ENCODE measurements at places on chromosomes 12 and 14.
A peak's percentile ranks its signal among the peaks of the same experiment; 100 is the strongest.

DNA sequence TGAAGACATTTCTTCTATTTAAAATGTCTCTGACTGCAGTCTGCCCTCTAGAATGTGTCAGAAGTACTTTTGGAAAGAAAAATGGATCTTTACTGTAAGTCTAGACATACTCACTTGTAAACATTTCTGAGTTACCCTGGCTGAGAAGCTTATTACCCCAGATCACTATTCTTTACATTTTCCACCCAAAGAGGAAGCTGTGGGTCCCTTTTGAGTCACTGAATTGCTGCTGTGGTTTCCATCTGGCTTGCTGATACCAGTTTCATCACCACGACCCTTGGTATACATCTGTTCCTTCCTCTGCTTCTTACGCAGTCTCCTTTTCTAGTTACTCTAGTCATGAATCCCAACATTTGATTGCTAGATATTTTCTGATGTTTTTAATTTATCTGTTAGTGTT is 20.2 kb upstream of the CLEC4D start:
- peak; percentile 31 for DNase-seq

DNA sequence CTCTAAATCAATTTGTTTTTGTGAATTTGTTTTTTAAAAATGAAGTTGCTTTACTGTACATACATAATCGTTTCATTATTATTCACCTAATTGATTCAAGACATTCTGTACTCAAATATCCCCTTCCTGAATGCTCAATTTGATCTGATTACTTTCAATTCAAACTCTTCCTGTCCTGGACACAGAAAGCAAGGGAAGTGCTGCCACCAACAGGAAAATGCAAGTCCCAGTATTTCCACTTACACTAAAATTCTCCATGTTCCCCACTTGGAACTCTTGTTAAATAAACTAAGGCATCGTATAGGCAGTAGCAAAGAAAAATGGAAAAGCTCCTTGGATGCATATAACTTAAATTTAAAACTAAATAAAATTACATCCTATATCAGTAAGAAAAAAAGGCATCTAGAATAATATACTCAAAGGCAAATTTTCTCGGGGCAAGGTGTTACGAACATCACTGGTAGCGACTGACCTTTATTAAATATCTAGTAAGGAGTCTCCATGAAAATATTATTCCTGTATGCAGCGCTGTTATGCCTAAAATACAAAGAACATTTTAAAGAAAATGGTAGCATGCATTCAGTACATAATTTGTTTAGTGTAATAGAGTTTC is 72.0 kb upstream of the DBX2 start:
- DNase-seq = peak; percentile 35

- no peak for DNase-seq
These were observed 7.0 kb upstream of the CEBPE start for GRCh38 chr14:23125933-23126524.

DNA sequence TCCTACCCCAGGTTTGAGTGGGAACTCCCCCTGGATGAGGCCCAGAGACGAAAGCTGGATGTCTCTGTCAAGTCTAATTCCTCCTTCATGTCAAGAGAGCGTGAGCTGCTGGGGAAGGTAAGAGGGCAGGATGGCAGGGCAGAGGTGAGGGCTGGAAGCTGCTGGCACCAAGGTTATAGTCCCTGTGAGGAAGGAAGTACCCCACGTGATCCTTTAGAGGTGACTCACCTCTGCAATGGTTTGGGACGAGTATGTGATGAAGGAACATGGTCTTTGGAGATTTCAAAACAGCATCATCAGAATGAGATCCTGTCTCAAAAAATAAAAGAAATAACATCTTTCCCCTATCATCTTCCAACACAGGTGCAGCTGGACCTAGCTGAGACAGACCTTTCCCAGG is 9.2 kb upstream of the MYL6B start:
- no peak for DNase-seq

DNA sequence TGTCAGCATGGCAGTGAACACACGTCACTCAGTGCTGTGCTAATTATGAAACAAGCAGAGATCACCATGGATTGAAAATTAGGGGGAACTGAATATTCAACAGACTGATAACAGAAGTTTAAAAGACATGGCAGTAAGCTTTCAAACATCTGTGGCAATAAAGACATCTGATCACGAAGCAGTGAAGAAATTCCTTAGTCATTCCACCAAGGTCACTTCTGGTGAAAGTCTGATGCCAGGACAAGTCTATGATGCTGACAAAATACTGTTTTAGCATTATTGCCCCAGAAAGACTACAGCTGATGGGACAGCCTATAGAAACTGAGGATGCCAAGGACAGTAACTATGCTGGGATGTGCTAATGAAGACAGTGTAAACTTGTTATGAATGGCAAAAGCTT is 126.9 kb upstream of the RBM19 start:
- DNase-seq = no peak

DNA sequence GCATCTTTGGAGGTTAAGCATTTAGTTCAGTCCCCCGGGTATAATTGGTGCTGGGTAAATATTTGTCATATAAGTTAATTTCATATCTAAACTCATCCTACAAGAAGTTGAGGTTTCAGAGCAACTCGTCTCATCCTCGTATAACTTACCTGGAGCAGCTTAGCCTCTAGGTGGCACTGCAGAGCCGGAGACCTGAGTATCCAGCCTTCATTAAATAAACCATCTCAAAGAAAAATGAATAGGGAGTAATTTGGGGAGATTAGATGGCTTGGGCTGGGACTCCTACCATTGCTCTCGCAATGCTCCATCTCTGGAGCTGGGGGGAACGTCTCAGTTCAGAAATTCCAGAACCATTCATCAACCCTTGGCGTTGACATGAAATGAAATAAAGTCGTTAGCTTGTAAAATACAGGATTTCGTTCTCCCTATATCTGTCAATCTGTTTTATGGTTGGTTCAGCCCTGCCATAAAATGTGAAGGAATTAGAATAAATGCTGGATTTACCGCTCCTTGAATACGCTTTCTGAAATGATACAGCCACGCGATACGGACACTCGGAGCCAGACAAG is 122.9 kb upstream of the TMEM132D start:
- DNase-seq = no peak

- DNase-seq = no peak
These were observed 121.5 kb downstream of the SLC15A5 start for GRCh38 chr12:16155938-16156337.

- DNase-seq = peak; percentile 42
These were observed 708.0 kb downstream of the MED13L start for GRCh38 chr12:115569345-115570068.

DNA sequence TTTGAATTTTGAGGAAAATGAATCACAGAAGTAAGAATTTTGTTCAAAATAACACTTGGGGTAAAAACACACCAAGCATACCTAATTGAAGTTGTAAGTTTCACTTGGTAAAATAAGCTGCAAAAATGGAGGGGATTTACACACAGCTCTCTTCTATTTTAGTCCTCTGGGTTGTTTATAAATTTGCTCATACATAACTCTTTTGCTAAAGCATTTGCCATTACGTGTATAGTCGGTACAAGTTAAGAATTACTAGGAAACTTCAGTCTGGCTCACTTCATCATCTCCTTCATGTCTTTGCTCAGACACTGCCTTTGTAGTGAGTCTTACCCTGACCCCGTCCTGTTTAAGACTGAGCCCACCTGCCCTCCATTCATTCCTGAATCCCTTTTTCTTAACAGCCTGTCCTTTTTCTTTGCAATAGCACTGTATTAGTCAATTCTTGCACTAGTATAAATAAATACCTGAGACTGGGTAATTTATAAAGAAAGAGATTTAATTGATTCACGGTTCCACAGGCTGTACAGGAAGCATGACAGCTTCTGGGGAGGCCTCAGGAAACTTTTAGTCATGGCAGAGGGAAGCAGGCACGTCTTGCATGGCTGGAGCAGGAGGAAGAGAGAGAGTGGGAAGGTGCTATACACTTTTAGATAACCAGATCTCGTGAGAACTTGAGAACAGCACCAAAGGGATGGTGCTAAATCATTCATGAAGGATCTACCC is 451.1 kb downstream of the PCNX1 start:
- no peak for DNase-seq

GRCh38 chr12:5912437-5913334 is 32.4 kb downstream of the ANO2 start:
- DNase-seq = no peak

- DNase-seq = peak; percentile 63
These were observed 20.1 kb downstream of the SPRING1 start for GRCh38 chr12:116717466-116718437.

GRCh38 chr12:106436164-106436563 is 78.6 kb downstream of the POLR3B start:
- DNase-seq = no peak

GRCh38 chr14:103428723-103429556 is 43.7 kb downstream of the MARK3 start:
- no peak for DNase-seq

GRCh38 chr14:104830781-104831180 is 29.9 kb downstream of the ZBTB42 start:
- no peak for DNase-seq

DNA sequence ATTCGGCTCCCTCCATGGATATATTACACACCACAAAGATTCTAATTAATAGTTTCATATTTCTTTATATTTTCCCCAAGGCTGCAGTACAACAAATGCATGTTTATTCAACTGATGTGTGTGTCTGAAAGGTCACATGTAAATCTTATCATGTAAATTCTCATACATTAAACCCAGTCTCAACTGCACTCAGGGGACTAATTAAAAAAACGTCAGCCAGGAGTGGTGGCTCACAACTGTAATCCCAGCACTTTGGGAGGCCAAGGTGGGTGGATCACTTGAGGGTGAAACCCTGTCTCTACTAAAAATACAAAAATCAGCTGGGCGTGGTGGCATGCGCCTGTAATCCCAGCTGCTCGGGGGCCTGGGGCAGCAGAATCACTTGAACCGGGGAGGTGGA is 67.8 kb downstream of the MAP3K9 start:
- no peak for DNase-seq

DNA sequence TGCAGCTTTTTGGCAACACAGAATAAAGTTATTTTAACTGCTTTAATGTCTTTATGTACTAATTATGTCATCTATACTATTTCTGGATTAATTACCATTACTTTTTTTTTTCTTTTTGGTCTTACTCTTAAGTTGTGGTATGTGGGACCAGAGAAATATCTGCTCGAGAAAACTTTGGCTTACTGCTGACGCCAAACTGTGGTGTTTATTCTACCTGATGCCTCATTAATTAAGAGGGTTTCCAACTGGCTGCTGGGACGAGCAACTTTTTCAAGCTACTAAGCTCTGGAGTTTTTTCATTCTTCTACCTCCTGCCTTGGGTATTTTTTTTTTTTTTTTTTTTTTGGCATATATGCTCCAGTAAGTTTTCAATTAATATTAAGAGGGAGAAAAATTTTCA is 1257.5 kb downstream of the FSCB start:
- DNase-seq = no peak

GRCh38 chr14:96631621-96632362 is 129.6 kb downstream of the PAPOLA start:
- no peak for DNase-seq

DNA sequence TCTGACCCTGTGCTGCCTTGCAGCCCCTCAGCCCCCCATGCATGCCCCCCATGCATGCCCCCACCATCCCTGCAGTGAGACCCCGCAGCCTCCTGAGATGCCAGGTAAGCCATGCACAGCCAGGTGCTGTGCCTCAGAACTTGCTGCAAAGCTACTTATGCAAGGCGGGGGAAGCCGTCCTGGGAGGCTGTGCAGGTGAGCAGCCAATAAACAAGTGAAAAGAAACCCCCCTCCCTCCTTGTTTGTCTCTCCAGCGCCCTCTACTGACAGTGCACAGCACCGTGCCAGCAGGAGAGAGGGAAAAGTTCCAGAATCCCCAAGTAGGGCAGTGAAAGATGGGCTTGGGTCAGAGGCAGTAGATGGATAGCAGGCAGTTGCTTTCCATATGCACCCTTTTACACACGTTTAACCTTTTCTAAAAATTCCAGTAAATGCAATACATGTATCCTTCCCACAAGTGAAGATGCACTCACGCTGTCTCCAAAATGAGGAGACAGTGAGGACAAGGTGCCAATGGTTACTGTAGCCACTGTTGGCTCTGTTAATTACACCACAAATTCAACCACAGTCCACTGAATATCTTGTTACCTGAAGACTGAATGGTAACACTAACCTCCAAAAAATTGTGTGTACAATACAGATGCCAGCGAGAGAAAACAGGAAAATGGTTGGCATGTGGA is 18.0 kb downstream of the TNFAIP2 start:
- DNase-seq = peak; percentile 46

DNA sequence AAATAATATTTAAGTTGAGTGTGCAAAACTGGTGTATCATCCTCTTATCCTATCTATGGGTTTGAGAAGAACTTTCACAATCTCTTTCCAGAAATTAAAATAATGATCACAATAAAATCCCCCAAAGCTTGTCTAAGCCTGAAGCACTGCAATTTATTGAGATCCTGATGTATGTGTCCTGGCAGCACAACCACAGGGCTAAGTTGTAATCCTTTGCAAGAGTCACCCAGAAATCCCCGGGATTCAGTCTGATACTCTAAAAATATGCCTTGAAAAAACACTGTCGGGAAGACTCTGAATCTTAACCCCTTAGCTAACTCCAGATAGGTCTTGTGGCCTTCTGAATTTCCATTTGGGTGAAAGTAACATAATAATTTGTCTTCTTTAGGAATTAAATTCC is 40.3 kb upstream of the STXBP6 start:
- no peak for DNase-seq

DNA sequence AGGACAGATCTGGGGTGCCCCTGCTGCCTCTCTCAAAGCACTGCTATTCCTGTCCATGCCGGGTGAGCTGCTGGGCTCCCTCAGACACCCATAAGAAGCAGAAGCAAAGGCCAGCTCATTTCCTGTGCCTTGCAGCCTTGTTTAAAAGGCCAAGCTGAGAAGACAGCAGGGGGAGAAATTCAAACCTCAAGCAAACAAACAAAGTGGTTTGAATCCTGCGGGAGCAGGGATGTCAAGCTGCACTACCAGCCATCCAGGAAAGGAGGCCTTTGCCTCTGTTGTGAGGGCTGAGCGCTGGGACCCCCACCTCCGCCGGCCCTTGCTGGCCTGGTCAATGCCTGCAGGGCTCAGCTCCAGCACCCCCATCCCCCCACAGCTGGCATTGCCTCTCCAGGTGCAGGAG is 176.5 kb downstream of the PIWIL1 start:
- no peak for DNase-seq
